Activated CD4-positive, alpha-beta T cell treated with anti-CD3 and anti-CD28 coated beads, Interleukin-10, Interleukin-2, amounts not matched to agents 100 ng/mL and 50 ng/mL, durations not matched to agents 16 hours and 8 hours (primary cell): ENCODE measurements at places on chromosomes 7 and 10.
A peak's percentile ranks its signal among the peaks of the same experiment; 100 is the strongest.

- DNase-seq, result no peak
Measured at GRCh38 chr10:1735562-1735961, 1.8 kb downstream of the ADARB2 start.

- DNase-seq, result no peak
Measured at GRCh38 chr10:124536496-124537050, 75.0 kb downstream of the LHPP start.

- no peak for DNase-seq
Measured at GRCh38 chr7:8371742-8372141, 61.7 kb upstream of the NXPH1 start.

DNA sequence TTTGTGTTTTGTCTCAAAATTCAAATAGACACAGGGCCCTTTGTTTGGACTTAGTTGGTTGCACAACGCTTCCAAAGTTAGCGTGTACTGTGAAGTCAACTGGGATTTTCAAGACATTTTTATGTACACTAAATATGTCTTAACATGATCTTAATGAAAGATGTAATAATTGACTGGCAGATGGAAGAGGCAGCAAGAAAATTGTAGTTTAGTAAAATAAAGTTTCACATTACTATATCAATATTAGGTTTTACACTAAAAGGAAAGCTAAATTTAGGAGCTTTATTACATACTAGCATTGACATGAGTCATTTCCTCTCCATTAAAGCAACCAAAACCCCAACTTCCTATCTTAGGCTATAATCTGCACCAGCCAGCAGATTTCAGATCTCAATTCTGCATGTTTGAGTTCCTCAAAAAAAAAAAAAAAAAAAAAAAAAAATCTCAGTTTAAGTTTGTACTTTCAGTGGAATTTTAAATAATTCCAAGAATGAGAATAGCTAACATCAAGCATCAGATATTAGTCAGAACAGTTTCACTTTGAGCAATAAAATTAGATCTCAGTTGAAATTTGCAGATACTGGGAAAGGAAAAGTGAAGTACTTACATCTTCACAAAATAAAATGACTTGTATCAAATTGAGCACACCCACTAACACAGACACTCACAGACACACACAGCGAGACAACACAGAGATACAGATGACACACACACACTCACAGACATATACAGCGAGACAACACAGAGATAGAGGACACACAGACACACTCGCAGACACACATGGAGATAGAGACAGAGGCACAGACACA lies 346.6 kb upstream of the KLF6 start:
- peak; percentile 92 for DNase-seq

- no peak for DNase-seq
Measured at GRCh38 chr10:119413093-119413453, 129.4 kb downstream of the RGS10 start.

DNA sequence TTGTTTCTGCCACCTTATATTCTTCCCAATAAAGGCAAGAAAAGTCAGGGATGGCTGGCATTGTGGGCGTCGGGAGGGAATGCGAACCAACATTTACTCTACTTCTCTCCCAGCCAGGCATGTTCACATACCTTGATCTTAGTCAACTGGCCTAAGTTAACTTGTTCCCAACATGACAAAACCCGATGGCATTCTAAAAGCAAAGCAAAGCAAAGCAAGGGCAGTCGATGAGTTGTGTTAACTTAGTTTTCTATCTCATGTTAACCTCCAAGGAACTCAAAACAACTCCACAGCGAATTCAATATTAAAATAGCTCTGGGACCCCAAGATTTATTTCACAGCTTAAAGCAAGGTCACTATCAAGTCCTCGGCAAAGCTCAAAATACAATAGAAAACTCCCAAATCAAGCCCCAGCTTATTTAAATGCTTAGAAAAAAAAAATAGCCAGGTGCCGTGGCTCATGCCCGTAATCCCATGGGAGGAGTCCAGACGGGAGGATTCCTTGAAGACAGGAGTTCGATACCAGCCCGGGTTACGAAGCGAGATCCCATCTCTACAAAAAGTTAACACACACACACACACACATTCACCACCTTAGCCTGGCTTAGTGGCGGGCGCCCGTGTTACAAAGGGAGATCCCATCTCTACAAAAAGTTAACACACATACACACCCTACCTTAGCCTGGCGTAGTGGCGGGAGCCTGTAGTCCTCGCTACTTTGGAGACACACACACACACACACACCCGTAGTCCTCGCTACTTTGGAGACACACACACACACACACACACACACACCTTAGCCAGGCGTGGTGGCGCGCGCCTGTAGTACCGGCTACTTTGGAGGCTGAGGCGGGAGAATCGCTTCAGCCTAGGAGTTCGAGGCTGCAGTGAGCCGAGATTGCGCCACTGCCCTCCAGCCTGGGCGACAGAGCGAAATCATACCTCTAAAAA lies 901 bp upstream of the CCNY start:
- peak; percentile 44 for DNase-seq

- DNase-seq, result no peak
Measured at GRCh38 chr7:66297579-66297978, 92.4 kb downstream of the TPST1 start.

DNA sequence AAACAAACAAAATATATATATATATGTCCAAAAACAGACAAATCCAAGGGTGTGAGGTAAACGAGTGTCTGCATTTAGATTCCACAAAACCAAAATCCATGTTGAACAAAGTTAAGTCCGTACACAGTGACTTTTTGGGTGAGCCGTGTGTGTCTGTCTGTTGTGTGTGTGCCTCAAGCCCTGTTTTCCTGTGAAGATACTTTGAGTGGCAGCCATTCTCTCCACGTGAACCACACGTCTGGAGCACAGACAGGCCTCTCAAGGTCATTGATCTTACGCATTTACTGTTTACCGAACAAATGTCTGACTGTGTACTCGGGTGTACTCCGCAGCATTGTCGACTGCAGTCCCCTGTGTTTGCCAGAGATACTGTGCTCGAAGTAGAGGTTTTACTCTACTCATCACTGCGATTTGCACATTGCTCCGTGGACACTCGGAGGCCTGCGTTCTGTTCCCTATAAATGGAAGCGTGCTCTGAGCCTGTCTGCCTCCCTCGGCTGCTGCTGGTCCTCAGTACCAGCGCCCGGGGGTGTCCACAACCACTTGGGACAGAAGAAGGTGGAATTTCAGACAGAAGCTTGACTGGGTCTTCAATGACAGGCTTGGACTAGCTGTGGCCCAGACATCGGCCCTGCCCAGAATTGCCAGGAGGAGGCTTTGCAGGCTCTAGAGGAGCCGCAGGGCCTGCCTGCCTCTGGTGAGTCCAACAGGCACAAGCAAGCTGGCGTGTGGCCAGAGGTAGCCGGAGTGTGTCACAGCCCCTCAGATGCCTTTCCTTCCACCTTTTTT lies 22.1 kb downstream of the CYP17A1 start:
- no peak for DNase-seq

DNA sequence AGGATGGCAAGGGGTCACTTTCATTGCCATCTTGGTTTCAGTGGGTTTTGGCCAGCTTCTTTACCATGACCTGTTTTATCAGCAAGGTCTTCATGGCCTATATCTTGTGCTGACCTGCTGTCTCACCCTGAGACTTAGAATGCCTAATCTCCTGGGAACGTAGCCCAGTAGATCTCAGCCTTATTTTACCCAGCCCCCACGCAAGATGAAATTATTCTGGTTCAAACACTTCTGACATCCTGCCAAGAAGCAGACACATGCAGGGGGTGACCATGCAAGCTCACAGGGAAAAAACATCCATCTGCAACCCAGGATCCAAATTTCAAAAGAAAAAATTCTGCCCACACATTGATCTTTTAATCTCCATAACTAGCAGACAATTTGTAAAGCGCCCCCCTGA lies 88.4 kb upstream of the EEPD1 start:
- DNase-seq, result no peak

- DNase-seq, result no peak
Measured at GRCh38 chr7:108434010-108434409, 22.2 kb downstream of the NRCAM start.

- DNase-seq, result peak; percentile 67
Measured at GRCh38 chr7:116802746-116803152, 59.6 kb upstream of the CAPZA2 start.

DNA sequence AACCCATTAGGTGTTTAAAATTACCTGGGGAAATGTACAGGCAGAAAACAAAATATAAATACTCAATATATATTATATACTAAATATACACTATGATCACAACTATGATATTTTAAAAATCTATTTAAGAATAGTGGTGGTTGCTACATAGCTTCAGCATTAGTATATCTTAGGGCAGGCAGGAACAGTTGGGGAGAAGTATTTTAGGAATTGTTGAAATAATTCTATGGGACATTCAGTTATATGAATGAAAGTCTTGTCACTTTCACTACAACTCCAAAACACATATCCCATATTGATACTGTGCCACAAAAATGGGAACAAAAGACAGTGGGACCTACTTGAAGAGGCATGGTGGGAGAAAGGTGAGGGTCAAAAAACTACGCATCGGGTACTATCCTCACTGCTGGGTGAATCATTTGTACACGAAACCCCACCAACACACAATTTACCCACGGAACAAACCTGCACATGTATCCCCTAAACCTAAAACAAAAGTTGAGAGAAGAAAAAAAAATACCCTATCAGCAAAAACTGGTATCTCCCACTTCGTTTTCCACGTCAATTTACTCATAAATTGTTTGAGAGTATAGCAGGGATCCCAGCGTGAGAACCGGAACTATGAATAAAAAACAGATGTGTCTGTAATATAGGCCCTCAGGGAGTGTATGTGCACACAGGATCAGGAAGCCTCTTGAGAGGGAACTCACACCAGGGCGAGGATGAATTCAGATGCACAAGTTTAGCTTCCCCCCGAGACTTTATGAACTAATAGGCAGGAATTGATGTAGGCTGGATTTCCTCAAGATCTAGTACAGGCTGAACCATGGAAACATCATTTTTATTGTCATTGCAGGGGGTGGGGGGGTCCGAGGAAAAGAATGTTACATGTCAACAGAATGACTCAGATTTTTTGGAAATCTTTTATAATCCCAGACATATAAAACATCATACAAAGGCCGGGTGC lies 16.2 kb downstream of the SLC16A12 start:
- no peak for DNase-seq

DNA sequence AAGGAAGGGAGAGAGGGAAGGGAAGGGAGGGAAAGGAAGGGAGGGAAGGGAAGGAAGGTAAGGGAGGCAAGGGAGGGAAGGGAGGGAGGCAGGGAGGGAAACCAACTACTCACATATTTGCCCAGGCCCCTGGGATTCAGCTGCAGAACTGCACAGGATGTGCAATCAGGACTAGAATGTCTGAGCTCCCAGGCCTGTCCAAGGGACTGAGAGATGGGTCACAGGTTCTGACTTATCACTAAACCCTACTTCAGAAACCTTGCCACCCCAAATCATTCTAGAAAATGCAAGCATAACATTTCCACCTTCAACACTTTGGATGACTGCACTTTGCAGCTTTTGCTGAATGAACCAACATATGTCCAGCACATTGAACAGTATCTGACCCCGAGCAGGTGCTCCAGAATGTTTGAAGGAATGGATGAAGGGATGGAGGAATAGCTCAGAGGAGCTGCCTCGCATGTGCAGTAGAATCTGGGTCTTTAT lies 245.3 kb downstream of the KCNMA1 start:
- DNase-seq, result no peak

GRCh38 chr7:28183627-28184026 lies 3.0 kb upstream of the JAZF1 start:
- no peak for DNase-seq
